Fibroblast of skin of right biceps (primary cell): ENCODE measurements at places on chromosomes 3 and 15.
A peak's percentile ranks its signal among the peaks of the same experiment; 100 is the strongest.

DNA sequence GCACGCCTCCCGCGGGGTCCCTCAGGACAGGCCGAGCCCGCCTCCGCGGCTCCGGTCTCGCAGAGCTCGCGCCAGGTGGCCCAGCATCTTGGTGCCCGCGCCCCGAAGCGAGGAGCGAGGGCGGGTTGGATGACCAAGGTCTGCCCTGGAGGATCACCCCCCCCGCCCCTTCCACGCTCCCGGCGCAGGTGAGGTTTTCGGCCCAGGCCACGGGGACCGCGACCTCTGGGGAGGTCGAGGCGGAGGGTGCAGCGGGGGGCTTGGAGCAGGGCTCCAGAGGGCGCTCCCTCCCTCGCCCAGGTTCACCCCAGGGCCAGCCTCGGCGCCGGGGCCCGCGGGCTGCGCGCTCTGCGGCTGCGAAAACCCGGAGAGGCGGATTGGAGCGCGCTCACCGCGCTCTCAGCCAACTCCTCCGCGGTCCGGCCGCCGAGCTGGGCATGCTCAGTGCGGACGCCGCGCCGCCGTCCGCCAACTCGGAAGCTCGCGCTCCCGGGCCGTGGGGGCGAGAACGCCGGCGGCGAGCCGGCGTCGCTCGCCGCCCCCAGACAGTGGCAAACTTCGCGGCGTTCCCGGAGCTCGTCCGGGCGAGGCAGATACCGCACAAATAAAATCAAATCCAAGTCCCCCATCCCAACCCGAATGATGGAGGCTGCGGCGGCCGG, at the start of gene MED12L:
Gene MED12L (plus strand): TSS at position 438 of the 662 bp plus-strand sequence. CDS start 1,263 bp downstream, outside the sequence.
- peak; percentile 79 for DNase-seq

- no peak for DNase-seq
Measured at GRCh38 chr3:115977866-115978265, 354.6 kb downstream of the GAP43 start.

- DNase-seq: no peak
Measured at GRCh38 chr15:94360251-94360685, 128.9 kb downstream of the MCTP2 start.

DNA sequence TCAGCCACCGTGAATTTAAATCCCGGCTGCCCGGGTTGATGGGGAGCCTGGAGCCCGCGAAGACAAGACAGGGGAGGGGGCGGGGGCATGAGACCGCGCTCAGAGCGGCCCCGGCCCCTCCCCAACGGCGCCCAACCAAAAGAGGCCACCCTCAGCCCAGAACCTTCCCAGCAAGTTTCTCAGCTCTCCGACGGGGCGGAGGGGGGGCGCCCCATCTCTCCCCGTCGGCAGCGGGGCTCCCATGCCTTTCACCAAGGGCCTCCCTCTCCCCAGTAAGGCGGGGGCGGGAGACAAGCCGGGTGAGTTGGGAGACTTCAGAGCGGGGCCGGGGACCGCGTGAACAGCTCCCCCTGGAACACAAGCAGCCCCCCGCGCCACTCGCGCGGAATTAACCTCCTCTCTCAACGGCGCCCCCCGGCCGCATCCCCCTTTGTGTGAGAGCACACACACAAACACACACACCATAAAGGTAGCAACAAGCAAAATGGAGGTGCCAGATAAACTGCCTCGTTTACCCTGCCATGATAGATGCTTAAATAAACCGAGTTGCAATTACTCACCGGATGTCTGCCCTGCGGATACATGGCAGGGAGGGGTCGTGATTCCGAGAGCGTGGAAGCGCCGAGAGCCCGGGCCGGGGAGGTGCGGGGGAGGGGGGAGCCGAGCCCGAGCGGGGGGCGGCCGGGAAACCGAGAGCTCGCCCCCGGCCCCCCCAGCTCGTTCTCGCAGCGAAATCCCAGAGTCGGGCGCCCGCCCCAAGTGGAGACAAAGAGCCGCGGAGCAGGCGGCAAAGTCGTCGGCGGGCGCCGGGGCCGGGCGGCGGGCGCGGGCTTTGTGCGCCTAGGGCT, 1.3 kb downstream of the TLE3 start:
- peak; percentile 66 for DNase-seq

- DNase-seq: peak; percentile 91
Measured at GRCh38 chr3:114144909-114145688, 33.8 kb downstream of the DRD3 start.

- DNase-seq: no peak
Measured at GRCh38 chr3:16329826-16330129, 64.8 kb downstream of the OXNAD1 start.
